ENCODE measurements at places on chromosomes 11 and 22.

DNA sequence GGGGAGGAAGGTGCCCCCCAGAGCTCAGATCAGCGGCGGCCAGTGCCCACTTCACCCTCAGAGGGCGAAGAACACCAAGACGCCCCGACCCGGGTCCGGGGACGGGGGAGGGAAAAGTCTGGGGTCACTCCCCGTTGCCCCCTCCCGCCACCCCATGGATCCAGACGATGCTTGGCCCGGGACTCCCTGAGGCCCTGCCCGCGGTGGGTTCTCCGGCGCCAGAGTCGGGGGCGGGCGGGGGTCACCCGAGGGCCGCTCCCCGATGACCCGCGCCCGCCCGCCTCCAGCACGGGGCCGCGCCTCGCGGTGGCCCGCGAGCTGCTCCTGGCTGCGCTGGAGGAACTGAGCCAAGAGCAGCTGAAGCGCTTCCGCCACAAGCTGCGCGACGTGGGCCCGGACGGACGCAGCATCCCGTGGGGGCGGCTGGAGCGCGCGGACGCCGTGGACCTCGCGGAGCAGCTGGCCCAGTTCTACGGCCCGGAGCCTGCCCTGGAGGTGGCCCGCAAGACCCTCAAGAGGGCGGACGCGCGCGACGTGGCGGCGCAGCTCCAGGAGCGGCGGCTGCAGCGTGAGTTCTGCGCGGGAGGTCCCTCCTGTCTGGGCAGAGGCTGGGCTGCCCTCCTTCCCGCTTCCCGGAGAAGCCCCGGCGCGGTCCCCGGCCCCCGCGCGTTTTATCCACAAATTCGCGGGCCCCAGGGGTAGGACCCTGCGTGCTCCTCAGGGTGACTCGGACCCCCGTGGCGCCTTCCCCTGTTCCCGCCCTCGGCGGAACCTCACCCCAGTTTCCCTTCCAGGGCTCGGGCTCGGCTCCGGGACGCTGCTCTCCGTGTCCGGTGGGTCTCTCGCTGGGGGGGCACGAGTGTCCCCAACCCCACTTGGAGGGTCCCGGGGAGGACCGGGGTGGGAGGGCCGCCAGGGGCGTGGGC, 1.1 kb downstream of the NLRP6 start:
- peak; percentile 30 for DNase-seq

GRCh38 chr11:66979336-66979980, 4.4 kb downstream of the C11orf86 start:
- no peak for DNase-seq

DNA sequence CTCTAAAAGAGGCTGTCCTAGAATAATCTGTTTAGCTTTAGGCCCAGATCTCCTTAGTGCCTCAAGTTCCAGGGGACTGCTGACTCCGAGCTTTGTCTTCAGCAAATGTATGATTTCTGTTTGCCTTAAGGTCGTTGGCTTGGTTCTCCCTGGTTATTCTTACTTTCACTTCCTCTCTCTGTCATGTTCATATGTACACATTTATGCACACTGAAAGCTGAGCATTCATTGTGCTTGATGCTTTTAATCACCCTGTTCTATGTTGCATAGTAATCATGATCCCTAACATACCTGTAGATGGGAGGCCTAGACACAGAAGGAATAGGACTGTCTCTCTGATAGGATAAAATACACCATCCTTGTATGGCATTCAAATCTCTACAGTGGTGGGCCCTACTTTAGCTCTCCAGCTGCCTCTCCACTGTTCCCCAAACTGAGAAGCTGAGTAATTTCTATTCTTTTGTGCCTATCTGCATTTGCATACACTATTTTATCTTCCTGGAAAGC, 7.2 kb downstream of the PPFIBP2 start:
- peak; percentile 87 for DNase-seq

- peak; percentile 23 for DNase-seq
Observed at GRCh38 chr11:62341588-62341987, 4.3 kb downstream of the ASRGL1 start.

- DNase-seq = peak; percentile 79
Observed at GRCh38 chr11:36392196-36392595, 96.1 kb downstream of the PRR5L start.

GRCh38 chr22:44201665-44202064, 20.9 kb downstream of the PARVG start:
- DNase-seq = no peak

DNA sequence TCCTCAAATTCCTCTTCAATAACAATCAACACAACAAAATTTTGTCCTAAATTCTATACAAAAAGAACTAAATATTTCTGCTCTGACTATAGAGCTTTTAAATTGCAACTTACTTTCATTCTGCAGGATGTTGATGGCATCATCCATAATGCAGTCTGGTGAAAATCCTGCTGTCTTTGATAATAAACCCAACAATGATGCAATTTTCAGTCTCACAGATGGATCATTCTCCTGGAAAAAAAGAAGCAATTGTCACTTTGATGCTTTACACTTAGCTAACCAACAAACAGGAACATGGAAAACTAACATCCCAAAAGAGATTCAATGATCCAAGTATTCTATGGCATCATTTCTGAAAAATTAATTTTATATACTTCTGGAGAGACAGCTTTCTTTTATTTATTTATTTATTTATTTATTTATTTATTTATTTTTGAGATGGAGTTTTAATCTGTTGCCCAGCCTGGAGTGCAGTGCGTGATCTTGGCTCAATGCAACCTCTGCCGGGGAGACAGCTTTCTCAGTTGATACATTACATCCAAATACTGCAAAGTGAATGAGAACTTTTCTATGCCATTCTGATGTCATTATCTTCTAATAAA, 13.0 kb downstream of the INTS4 start:
- DNase-seq = no peak

DNA sequence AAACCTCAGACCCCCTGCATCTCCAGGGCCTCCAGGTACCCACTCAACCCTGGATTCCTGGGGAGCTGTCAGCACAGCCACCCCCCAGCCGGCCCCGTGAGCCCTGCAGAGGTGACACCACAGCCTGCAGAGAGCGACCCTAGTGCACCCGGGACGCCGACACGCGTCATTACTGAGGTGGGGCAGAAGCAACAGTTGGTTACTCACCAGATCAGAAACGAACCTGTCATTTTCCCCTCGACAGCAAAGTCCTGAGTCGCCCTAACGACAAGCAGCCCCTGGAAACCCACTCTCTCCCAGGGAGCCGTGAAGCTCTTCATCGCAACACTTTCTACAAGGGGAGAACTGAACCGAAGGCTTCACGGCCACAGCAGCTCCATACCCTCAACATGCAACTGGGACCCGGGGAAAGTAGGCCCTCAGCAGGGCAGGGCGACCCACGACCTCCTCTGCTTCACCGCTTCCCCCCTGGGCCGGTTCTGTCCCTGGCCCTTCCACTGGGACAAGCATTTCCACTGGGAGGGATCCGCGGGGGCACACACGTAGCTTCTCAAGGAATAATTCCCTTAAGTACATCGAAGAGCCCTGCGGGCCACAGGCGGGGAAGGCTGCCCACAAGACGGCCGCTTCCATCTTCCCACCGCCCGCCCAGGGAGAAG, 1.6 kb downstream of the BRD1 start:
- no peak for DNase-seq

- no peak for DNase-seq
Observed at GRCh38 chr22:18056161-18056666, 21.6 kb upstream of the PEX26 start.

DNA sequence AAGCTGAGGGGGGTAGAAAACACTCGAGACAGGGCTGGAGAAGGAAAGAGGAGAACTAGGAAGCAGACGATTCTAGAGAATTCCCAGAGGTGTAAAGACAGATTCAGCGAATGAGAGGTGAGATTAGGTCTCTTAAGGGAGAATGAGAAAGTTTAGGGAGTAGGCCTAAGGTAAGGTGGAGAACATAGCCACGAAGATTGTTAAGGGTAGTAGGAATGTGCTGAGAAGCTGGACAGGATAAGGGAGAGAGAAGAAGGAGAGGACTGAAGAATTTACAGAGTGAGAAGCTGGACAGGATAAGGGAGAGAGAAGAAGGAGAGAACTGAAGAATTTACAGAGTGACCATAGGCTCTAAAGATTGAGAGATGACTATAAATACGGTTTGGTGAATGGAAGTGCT, 908 bp downstream of the PPME1 start:
- DNase-seq = no peak

DNA sequence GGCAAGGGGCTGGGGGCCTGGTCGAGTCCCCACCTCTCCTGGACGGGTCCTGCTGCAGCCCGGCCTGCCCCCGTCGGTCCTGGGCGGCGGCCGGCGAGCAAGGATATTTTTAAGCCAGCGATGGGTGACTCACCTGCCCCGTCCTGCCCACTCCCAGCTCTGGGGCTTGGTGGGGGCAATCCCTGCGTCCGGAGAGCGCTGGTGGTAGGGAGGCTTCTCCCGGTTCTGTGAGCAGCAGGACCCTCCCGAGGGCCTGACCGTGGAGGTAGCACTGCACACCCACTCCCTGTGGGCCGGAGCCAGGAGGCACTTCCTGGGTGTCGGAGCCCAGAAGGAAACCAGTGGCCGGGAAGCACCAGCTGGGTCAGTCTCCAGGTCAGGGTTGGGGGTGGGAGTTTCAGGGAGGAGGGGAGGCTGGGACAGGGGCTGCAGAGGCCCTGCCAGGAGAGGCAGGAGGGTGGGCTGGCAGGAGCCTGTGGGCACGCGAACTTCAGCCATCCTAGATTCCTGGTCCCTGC, 467 bp downstream of the EPS8L2 start:
- no peak for DNase-seq

DNA sequence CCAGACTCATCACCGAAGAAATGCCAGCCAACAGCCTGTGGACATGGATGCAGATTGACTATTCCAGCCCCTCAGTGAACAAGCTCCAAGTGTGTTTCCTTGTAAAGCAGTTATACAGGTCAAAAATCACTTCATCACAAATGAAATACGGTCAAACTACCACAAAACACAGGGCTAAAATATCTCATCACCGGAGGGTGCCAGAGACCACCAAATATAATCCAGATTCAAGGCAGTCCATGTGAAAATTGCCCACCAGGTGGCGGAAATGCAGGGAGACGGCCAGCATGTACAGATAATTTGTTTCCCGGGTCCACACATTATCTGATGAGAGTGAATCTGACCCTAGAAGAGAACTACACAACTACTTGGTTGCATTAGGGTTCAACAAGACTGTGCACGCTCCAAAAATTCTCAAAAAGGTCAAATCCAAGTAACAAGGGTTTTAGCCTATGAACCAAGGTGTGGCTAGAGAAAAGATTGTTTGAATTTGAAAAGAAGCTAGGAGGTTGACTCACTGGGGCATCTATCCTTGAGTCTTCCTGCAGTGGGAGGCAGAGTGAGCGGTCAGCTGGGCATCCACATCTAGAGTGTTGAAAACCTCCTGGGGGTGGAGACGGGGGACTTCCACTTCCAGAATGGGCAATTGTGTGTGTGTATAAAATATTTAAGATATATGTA, 71.7 kb downstream of the IGLL5 start:
- DNase-seq = peak; percentile 59

DNA sequence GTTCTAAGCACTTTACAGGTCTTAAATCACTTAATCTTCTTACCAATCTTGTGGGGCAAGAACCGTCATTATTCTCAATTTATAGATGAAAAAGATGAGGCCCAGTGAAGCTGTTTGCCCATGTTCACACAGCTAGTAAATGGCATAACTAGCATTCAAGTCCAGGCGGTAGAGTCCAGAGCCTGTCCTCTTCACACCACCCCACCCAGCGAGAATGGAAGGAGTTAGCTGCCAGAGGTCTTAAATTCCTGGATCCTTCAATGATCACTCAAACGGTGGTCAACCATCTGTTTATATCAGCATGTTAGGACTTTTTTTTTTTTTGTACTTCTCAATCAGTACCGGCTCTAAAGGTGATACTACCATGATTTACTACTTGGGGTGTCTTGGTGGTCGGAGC, 43.3 kb downstream of the PARVA start:
- DNase-seq = no peak

- DNase-seq = peak; percentile 76
Observed at GRCh38 chr11:60130496-60130895, 42.0 kb downstream of the MS4A2 start.

DNA sequence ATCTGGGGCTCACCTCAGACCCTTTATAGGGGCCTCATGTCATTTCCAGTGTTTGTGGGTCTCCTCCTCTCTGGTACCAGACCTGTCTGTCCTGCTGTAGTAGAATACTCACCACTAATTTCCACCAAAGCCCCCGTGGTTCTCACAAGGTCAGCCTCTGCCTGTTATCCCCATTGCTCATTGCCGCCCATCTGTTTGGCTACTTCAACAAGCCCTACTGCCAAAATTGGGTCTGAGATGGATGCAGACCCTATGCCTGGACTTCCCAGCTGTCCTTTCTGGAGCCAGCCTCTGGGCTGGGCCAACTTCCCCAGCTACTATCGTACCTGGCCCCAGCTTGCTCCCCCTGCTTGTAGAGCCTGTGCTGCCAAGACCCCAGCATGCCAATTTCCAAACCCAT, 152.1 kb upstream of the ISX start:
- DNase-seq = no peak

GRCh38 chr11:95698676-95699557, 90.7 kb downstream of the FAM76B start:
- peak; percentile 23 for DNase-seq
